ENCODE measurements at places on chromosomes 2 and 18.
A peak's percentile ranks its signal among the peaks of the same experiment; 100 is the strongest.

- DNase-seq, result no peak
Observed at GRCh38 chr18:56413862-56414261, 224.5 kb downstream of the TXNL1 start.

DNA sequence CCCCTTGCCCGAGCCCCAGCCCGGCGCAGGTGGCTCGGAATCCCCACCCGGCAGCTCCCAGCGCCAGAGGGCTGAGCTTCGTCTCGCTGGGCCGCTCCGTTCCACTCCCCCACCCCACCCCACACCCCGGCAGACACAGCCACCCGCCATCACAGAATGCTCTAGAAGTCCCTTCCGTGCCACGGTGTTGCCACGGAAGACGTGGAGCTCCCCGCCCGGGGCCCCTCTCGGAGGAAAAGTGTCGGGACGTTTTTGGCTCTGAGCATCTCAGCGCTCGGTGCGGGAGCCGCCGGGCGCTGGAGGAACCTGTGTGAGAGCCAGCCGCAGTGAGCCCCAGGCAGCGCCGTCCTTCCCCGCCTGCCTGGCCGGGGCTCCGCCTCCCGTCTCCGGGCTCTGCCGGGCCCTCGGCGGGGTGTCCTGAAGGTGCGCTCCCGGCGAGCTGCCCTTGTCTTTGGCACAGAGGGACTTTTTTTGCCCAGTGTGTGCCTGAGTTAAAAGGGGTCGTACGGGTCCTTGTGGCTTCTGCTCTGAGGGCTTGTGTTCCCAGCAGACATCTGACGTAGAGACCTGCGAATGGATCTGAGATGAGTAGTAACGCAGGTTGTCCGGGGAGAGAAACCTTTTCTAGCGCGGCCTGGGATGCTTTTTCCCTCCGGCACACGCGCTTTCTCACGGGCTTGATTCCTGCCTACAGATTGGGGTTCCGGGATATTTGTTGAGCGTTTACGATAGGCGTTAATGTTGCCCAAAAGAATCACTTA, 1.8 kb downstream of the ZCCHC2 start:
- DNase-seq, result peak; percentile 42

DNA sequence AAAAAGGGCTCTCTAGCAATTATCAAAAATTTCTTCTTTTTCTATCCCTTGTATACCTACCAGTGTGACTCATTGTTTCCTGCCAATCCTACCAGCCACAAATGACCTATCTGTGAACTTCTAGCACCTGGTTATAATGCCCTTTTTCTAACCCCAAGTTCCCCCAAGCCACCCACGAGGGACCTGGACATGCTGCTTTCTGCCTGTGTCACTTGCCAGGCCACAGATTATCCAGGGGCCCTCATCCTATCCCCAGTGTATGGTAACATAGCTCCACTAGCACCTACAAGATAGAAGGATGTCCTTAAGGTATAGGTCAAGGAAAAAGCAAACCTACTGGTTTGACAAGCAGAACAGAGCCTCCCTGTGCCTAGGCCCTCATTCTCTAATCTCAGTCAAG, 26.8 kb downstream of the AAK1 start:
- no peak for DNase-seq

DNA sequence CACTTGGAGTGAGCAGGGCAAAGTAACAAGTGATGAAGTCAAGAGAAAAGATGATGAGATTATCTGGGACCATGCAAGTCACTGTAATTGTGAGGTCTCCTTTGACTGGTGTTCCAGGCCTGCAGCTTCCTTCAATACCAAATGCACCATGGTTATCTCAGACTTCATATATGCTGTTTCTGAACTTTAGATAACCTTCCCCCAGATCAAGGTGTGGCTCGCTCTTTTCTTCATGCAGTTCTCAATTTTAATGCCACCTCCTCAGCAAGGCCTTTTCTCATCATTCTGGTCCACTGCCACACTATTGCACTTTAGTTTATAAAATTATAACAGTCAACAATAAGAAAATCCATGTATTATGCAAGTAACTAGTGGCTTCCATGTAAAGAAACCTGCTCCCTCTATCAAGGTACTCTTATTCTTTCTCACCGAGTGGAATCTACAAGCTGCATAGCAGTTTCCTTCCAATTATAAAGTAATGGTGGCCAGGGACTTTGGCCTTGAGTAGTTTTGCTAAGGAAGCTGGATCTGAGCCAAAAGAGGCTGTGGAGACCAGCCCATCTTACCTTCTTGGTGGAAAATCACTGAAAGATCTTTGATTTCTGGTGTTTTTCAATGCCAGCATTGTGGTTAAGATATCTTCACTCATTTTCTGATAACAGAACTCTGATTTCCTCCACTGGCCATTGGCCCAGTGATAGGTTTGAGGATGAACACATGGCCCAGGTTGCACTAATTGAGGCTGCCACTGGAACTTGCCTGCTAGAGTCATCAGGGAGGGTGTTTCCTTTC, 113.6 kb downstream of the KCNE4 start:
- no peak for DNase-seq

- DNase-seq, result peak; percentile 11
Observed at GRCh38 chr2:225233234-225233633, 166.3 kb upstream of the NYAP2 start.

- DNase-seq, result no peak
Observed at GRCh38 chr18:9947248-9947647, 33.4 kb downstream of the VAPA start.
